Activated T-helper 1 cell treated with anti-CD3 and anti-CD28 coated beads, Interleukin-2, amount 50 U/mL, for 16 hours (primary cell): ENCODE measurements at places on chromosomes 7 and 10.

GRCh38 chr7:117470777-117471176, 9.0 kb upstream of the CFTR start:
- no peak for DNase-seq

DNA sequence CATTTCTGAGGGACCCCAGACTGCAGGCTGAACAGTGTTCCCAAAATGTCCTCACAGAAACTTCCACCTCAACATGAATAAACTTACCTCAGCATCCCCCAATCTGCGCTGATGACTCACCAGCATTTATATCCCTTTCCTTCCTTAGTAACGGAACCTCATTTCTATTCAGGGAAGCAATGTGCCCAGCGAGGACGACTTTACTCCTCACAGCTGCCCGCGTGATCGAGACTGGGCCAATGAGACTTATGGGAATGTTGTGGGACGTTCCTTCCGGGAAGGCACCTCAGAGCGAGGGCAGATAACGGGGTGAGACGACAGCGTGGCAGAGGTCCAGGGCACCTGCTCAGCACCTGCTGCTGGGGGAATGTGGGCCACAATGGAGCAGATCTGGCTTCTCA, 73.1 kb upstream of the CAMK2B start:
- DNase-seq, result no peak

DNA sequence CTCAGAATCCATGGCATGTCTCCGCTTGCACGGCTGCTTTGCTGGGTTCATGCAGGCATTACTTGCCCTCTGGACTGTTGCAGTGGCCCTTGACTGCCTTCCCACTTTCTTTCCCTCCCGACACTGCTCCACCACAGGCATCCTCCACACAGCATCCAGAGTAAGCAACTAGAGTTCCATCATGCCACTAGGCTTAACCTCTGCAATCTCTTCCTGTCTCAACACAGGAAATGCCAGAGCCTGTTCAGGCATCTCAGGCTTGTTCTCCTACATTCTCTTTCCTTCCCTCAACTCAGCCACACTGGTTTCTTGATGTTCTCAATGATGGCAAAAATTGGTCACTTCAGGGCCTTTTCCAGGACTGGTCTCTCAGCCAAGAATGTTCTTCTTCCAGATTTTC, 284.5 kb upstream of the KLF6 start:
- DNase-seq, result no peak

DNA sequence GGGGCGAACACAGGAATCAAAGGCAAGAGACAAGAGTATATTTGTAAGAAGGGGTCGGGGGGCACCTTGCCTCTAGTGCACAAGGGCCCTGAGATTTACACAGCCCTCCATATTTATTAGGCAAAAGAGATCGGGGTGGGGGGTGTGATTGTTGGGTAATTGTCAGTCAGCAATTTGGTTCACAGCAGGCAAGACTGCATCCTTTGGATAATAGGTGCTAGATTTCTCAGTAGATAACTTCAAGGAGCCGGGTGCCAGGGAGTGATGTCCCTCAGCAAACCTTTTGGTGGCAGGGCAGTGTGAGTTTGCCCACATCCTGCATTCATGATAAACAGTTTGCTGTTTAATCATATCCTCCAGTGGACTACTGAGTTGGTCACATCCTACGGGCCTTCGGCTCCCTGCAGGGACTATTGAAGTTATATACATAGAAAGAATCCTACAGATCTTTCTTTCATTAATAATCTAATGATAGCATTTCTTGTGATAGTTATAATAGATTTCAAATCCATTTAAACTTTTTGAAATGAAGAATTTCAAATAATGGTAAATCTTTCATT, 178.5 kb downstream of the GNAI1 start:
- DNase-seq, result no peak

- DNase-seq, result no peak
Measured at GRCh38 chr7:97601931-97602457, 129.9 kb upstream of the TAC1 start.

GRCh38 chr7:4792537-4793126, 17.2 kb downstream of the AP5Z1 start:
- no peak for DNase-seq

- no peak for DNase-seq
Measured at GRCh38 chr10:121610798-121611323, 12.6 kb upstream of the FGFR2 start.

- no peak for DNase-seq
Measured at GRCh38 chr10:34351161-34351560, 463.9 kb downstream of the PARD3 start.

DNA sequence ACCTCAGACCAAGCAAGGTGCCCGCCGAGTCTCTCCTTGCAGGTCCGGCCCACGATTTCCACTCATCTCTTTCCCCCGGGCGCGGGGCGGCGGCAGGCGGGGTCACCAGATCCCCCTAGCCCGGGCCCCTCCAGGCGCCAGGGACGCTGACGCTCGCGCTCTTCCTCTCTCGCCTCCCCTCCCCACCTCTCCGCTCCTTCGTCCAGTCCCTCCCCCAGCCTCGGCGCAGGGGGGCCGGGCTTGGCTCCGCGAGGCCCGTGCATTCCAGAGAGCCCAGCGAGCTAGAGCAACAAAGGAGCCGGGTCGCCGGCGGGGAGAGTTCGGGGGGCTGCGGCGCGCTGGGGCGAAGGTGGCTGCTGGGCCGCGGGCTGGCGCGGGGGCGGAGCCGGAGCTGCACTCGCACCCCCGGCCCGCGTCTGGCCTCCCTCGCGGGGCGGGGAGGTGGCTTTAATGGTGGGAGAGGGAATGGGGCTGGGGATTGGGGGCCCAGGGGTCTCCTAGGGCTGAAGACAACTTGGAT, at the start of gene SMO:
Gene SMO, plus strand, starts transcription at position 262 of the 520 bp plus-strand sequence. CDS start 519 bp downstream, outside the sequence.
- no peak for DNase-seq

GRCh38 chr10:3960496-3960895, 175.5 kb upstream of the KLF6 start:
- DNase-seq, result no peak

- DNase-seq, result no peak
Measured at GRCh38 chr7:7148798-7149481, 33.4 kb upstream of the C1GALT1 start.

GRCh38 chr10:100109670-100110069, 28.0 kb upstream of the CPN1 start:
- no peak for DNase-seq

DNA sequence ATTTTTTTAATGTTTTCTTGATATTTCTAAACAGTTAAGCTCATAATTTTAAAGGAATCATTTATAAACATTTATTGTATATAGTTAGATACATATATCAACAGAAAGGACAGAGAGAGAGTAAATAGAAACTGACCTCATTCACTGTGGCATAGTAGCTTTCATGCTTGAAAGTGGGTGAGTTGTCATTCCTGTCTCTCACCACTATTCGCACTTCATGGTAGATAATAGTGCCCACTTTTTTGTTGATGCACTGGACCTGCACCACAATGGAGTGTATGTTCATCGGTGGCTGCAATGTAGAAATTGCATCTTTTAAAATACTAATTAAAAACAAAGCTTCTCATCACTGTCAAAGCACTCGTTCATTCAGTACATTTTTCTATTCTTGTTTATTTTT, 432.0 kb downstream of the PCDH15 start:
- no peak for DNase-seq

- DNase-seq, result no peak
Measured at GRCh38 chr10:51964630-51965029, 265.2 kb upstream of the CSTF2T start.

- DNase-seq, result no peak
Measured at GRCh38 chr7:119959811-119960210, 313.2 kb upstream of the KCND2 start.

DNA sequence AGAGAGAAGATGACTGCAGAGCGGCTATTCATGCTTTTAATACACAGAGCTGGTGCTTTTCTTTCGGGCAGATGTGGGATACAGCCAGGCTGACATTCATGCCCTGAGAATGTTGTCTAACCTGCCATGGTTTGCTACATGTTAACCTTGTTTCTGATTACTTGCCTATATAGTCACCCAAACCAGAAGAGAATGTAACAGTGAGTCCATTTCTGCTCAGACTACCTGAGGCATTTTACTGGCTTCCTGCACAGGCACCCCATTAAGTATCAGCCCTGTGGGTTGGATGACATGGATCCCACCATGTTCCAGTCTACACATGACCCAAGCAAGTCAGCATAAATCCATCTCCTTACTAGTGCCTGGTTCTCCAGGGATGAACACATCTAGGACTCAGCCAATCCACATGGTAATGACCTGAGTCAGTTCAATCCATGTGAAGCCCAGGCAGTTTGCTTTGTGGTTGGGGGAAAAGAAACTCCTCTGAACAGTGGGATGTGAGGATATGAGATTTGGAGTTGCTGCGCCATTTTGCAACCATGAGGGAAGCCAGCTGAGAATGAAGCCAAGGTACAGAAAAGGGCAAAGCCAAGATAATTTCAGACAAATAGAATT, 55.7 kb upstream of the MKX start:
- DNase-seq, result no peak

- DNase-seq, result peak; percentile 15
Measured at GRCh38 chr7:74174606-74175082, 488 bp downstream of the EIF4H start.

GRCh38 chr7:139762886-139763285, 14.9 kb downstream of the HIPK2 start:
- no peak for DNase-seq

GRCh38 chr10:47092376-47092775, 181.1 kb downstream of the PTPN20 start:
- no peak for DNase-seq

- no peak for DNase-seq
Measured at GRCh38 chr7:123674399-123675180, 18.9 kb downstream of the LMOD2 start.

DNA sequence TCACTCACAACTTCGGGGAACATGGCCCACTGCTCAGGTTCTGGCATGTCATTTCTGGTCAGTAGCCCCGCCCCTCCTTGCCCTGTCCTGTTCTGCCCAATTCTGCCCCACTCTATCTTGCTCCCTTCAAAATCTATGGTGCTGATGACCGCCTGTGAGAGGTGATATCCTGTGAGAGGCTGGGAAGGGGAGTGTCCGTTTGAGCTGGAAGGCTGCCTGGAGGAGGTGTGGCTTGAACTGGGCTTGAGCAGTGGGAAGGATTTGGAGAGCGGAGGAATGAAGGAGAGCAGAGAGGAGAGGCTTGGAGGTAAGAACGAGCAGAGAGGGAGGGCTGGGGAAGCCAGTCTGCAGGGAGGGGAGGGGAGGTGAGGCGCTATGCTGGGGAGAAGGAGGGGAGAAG, 145.3 kb downstream of the RPS24 start:
- DNase-seq, result no peak
